Natural killer cell treated with Interleukin-12 subunit alpha and Interleukin-12 subunit beta and Interleukin-15 and Interleukin-18, amount 100 ng/mL, for 72 hours (primary cell): ENCODE measurements at places on chromosomes 6 and 20.

GRCh38 chr6:163335056-163335455 lies 79.5 kb upstream of the QKI start:
- no peaks in the 10 kb centered on the region for H3K4me1 ChIP-seq
- no peak overlapping the region for H3K27ac ChIP-seq
- H3K36me3 ChIP-seq: no peaks in the 10 kb centered on the region
- H3K4me3 ChIP-seq: no peak overlapping the region

GRCh38 chr6:142543606-142544005 lies 241.8 kb downstream of the ADGRG6 start:
- H3K27me3 ChIP-seq: peaks cover 4% of the 10 kb centered on the region
- no peak overlapping the region for H3K27ac ChIP-seq
- no peaks in the 10 kb centered on the region for H3K36me3 ChIP-seq
- no peaks in the 10 kb centered on the region for H3K4me1 ChIP-seq

DNA sequence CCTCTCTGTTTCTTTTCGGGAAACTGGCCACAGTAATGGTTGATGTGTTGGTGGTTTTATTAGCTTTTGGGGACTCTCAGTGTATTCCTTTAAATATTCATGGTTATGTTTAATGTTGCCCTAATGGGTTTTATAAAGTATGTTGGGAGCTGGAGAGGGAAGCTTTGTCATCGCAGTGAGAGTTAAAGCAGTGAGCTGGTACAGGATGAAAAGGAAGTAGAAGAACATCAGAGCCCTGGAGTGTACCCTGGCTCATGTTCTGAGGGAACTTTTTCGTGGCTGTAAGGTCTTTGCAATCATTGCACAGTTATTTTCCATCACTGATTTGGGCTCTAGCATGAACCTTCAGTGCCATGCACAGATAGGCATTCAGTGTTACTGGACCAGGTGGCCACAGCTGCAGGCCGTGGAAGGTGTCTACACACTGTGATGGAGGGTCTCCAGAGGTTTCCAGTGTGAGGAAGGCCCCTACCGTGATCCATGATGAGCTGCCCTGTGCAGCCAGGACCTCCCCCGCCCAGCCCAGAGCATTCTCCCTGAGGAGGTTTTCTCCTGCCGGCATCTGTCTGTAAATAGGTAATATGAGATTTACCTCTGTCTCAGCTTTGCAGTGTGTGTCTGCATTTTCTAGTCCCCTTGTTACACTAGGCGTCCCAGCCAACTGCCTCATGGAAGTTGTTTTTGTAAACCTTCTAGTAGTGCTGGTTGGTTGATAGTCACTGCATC lies 22.4 kb upstream of the TMEM217 start:
- peak overlapping the region; percentile 89 for H3K27ac ChIP-seq
- peaks cover 18% of the 10 kb centered on the region for H3K36me3 ChIP-seq
- peaks cover 46% of the 10 kb centered on the region for H3K4me1 ChIP-seq
- H3K4me3 ChIP-seq: peak overlapping the region; percentile 68
- no peaks in the 10 kb centered on the region for H3K27me3 ChIP-seq

- H3K27me3 ChIP-seq: no peaks in the 10 kb centered on the region
- H3K4me1 ChIP-seq: peaks cover 12% of the 10 kb centered on the region
- H3K27ac ChIP-seq: no peak overlapping the region
- no peak for DNase-seq
Measured at GRCh38 chr20:18754653-18755045, 58.9 kb upstream of the SCP2D1 start.

DNA sequence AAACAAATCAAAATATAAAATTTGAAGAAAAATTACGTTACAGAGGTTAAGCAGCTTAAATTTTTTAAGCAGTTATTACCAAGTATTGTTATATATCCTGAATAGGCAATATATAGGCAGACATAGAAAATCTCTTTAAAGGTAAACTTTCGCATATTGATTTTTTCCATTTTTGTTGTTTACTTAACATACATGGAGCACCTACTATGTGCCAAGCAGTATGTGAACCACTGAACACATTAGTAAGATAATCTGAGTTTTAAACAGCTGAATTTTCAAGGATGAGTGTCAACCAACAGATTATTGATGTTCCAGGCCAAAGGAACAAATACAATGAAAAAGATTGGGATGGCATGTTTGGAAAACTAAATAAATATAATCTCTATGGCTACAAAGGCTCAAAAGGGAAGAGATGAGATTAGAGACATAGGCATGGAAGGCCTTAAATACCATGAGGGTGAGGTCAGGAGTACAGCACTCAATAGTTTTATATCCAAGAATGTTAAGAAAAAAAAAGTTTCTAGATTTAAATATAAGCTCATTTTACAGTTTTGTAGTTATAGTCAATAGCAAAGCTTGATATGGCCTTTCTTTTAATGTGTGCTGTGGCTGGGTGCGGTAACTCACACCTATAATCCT lies 277.5 kb downstream of the PTPRK start:
- no peak for DNase-seq
- no peaks in the 10 kb centered on the region for H3K36me3 ChIP-seq
- H3K27me3 ChIP-seq: no peaks in the 10 kb centered on the region
- no peak overlapping the region for H3K27ac ChIP-seq

- no peaks in the 10 kb centered on the region for H3K36me3 ChIP-seq
- no peak for DNase-seq
- H3K27ac ChIP-seq: no peak overlapping the region
- H3K27me3 ChIP-seq: peaks cover 17% of the 10 kb centered on the region
Measured at GRCh38 chr20:19928328-19929011, 88.7 kb upstream of the NAA20 start.
